ENCODE measurements at places on chromosomes 5 and 9. TPM values are rescaled to one million over a fixed set of nuclear protein-coding genes. Genes with fewer than 3 reads are reported as not detected.

- DNase-seq = no peak
These were observed 56.0 kb downstream of the PAPPA start for GRCh38 chr9:116209414-116210116.

Gene LCN15
- 0.23 TPM for polyA plus RNA-seq

DNA sequence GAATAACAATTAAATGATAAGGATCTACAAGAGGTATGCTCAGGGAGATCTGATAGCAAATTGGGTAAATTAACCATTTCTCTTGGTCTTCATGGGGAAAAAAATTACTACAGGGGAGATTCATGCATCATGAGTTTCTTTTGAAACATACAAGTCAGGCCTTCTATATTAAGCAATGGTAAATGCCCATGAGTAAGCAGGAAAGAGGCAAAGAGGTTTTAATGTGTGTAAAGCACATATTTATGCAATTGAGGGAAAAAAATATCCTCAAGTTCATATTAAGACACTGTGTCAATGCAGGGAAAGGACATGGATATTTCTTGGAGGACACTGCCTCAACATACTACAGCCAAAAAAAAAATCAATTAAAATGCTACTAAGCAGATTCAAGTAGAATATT lies 73.4 kb upstream of the NR4A3 start:
- DNase-seq = no peak

Gene IRX4
- polyA plus RNA-seq = 0.48 TPM

GRCh38 chr5:128019391-128019790 lies 64.2 kb upstream of the SLC12A2 start:
- no peak for DNase-seq

DNA sequence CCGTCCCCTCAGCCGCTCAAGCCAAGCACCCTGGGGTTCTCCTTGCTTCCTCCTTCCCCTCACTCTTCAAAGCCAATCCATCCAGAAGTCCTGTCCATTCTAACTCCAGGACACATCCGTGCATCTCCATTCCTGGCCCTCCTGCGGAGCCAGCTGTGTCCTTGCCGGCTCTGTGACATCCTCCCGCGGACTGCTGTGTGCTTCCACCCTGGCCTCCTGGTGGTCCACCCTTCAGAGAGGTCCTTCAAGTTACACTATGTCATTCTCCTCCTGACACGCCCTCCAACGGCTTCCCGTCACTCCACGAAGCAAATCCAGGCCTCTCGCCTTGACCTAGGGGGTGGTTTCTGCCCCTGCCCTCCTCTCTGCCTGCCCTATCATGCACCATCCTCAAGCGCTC lies 13.0 kb upstream of the SCGB3A1 start:
- DNase-seq = no peak

Gene DRD1
- not detected for polyA plus RNA-seq

DNA sequence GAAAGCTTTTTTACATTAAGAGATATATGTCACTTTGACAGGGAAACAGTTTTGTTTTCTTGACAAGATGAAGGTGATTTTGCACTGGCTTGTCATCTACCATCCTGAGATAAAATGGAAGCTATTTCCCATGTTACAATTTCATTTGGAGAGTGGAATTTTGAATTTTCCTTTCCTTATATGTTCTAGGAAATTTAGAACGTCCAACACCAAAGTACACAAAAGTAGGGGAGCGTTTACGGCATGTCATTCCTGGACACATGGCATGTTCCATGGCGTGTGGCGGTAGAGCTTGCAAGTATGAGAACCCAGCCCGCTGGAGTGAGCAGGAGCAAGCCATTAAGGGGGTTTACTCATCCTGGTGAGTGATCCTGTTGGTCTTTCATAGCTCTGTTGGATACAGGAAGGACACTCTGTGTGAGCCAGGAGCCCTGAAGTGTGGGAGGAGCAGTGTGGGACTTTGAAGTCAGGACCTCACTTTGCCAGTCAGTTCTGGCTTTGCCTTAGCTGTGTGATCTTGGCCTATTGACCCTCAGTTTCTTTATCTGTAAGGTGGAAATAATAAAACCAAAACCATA lies 887 bp downstream of the PTPDC1 start:
- DNase-seq = no peak

Gene C9orf43
- 2.3 TPM for polyA plus RNA-seq

Gene CCIN
- polyA plus RNA-seq = 0.42 TPM

Gene KIF12
- polyA plus RNA-seq = 170 TPM

DNA sequence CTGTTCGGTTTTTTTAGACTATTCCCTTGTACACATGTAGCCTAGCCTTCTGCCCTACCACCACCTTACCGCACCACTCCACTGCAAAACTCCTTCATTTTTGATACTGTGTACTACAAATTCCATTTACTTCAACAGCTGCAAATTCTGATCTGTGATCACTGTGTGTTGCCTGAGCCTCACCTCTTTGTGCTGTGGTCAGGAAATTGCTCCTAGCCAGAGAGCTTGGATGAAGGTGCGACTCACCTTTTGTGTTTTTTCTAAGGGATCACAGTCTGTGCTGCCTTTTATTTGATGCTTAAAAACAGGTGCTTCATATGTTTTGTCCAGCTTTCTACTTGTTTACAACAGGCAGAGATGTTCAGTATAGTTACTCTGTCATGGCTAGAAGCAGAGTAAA lies 31.5 kb downstream of the CSNK1G3 start:
- DNase-seq = no peak

Gene ZNF462
- polyA plus RNA-seq = 37.9 TPM

Gene PCDHB2
- 6.6 TPM for polyA plus RNA-seq

Gene NUTM2F
- not detected for polyA plus RNA-seq

Gene GFM2
- polyA plus RNA-seq = 62.3 TPM
